ENCODE measurements at places on chromosomes 6 and 20.

GRCh38 chr20:37319151-37319671, 26.7 kb upstream of the SRC start:
- DNase-seq, result no peak

DNA sequence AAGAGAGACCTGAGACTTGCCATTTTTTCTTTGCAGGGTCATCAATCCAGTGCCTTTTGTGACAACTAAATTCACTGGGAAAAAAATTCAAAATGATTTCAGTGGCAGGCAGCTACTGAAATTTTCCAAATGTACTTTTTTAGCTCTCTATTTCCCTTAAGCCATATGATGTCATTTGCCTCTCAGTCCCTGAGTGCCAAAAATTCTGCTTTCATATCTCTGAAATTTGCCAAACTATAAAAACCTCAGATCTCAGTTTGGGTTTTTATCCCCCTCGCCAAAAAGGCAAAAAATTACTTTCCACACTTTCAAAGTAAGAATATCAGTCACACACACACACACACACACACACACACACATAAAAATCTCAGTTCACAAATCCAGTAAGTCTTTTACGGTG, 651.3 kb upstream of the ARID1B start:
- DNase-seq, result no peak

- DNase-seq, result no peak
Measured at GRCh38 chr20:59733351-59733750, 129.0 kb downstream of the PHACTR3 start.

GRCh38 chr6:2497922-2498623, 252.6 kb downstream of the MYLK4 start:
- no peak for DNase-seq

GRCh38 chr6:135358251-135358821, 139.2 kb downstream of the AHI1 start:
- DNase-seq, result no peak
